ENCODE measurements at places on chromosomes 2 and 18.

- DNase-seq, result no peak
These were observed 407.0 kb downstream of the LRP1B start for GRCh38 chr2:141723814-141724213.

- no peak for DNase-seq
These were observed 36.8 kb downstream of the DRC1 start for GRCh38 chr2:26438526-26438925.

DNA sequence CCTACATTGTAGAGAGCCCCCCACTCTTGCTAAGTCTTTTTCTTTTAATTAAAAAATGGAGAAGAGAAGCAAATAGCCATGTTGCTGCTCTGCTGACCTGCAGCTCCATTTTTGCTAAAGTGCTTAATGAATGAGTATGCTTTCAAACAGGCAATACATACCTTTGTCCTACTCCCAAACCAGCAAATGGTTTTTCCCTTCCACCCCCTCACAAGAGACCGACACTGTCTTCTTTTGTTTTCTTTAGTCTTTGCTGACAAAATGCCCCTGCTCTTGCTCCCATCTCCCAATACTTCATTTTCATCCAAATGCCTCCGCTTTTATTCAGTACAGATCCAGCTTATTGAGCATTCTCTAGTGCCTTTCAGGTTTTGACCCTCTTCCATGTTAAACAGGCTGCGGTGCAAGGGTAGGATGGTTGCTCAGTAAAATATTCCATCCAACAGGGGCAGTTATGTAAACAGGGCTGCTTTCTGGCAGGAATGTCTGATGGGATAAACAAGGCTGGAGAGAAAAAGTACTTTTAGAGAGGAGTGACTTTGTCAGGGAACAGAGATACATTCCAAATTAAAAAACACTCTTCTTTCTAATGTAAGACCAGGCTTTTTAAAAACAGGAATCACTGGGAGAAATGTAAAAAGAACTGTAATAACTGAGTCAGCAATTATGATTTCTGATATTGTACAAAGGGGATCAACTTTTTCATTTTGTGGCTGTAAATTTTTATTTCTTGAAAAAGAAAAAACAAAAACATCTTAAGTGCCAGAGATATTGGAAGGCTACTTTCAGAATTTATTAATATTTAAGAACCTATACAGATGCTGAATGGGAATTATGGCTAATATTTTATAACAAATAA is 136.8 kb downstream of the MEP1B start:
- no peak for DNase-seq

- DNase-seq, result no peak
These were observed 1009.6 kb upstream of the DDX18 start for GRCh38 chr2:116804901-116805300.

- DNase-seq, result no peak
These were observed 7.9 kb upstream of the ZNF407 start for GRCh38 chr18:74589811-74590210.

DNA sequence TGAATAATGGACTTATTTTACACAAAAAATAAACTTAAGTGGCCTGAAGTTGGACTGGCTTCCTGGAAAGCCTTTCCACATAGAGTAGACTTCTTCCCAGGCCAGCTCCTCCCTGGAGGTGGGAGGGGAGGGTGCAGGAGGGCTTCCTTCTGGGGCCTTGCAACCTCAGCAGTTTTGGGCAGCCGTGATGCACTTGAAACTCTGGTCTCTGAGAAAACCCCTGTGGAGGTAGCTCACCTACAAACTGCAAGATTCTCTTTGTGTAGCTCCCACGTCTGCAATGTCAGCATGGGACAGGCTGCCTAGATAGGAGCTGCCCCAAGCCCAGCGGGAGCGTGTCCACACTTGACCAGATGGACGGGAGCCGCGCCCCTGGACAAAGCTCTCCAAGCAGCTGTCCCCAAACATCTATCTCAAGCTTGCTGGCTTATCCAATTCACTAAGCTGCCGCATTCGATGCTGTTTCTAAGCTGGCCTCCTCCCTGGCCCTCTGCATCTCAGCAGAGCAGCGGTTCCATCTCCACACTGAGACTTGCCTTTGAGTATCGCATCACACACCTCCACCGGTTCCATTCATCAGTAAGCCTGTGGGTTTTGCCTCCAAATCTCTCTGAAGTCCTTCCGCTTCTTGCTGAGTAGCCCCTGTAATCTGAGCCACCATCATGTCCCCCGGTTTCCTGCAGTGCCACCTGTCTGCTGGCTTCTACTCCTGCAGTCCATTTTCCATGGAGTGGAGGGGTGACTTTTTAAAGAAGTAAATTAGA is 1.6 kb upstream of the LPIN1 start:
- DNase-seq, result no peak

DNA sequence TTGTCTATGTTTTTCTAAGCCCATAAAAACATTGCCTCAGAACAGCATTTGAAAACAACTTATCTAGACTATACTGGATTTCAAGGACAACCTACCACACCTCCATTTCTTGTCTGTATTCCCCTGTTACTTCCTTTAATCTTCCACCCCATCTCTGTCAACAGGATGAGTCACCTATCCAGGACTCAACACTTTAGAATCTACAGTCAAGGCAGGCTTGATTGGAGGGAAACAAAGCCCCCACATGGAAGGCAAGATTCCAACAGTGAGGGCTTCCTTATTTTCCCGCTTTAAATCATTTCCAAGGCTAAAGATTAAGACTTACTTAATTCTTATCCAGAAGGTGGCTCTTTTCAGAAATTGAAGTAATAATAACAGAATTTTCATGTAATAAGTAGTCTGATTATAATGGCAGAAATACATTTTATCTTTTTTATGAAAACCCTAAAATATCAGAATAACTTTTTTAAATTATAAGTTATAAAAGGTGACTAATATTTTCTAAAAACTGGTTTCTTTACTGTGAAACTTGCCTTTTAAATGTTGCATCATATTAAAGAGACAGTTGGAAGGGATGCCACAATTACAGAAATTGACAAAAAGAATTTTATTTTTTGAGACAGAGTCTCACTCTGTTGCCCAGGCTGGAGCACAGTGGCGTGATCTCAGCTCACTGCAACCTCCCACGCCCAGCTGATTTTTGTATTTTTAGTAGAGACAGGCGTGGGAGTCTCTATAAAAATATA is 138.7 kb upstream of the CCDC150 start:
- peak; percentile 28 for DNase-seq

- peak; percentile 23 for DNase-seq
These were observed 223.2 kb downstream of the ALK start for GRCh38 chr2:29698216-29698615.

Data from RWPE1 (cell line).